ENCODE measurements at places on chromosomes 3 and 15.

DNA sequence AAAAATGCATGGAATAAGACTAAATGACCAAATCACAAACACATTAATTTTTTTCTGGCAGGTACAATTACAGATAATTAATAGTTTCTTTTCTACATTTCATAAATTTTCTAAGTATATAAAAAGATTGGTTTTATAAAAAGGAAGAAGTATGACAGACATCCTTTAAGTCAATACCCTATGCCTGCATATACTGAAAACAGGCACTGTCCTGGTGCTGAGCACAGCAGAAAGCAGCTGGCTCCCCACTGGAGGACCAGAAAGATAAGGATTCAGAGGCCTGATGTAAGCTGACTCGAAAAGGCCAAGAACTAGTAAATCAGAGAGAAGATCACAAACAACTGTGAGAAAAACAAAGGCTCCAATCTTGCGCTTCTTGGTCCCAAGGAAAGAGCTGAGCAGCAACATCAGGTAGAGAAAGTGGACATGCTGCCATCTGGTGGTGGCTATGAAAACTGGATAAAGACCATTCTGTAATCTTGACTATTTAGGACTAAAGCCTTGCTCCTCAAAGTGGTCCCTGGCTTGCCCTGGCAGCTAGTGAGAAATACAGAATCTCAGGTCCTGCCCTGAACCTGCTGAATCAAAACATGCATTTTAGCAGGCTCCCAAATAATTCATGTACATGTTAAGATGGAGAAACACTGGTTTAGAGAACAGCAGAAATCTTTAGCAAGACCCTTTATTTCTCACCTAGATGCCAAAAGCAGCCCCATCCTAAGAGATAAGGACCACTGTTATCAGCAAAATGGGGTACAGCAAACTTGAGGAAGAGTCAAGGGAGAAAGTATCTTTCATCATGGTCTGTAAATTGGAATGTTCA, 76.0 kb downstream of the TRANK1 start:
- peak; percentile 38 for DNase-seq

- DNase-seq = no peak
Measured at GRCh38 chr3:177013681-177014280, 183.5 kb downstream of the TBL1XR1 start.

DNA sequence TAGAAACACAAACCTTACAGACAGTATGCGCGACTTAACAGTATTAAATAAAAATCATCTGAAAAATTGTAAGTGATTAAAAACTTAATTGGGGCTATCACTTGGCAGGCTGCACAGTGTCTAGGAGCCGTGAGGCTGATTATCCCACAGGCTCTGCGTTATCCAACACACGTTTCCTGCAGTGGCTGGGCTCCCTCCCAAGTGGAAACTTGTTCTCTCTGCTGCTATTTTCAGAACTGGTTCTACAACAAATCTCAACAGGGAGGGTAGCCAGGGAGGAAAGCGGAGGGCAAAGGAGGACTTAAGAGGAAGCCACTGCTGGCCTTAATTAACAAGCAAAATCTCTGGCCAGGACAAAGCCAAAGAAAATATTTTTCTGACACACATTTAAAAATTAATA, 555.2 kb downstream of the MAGI1 start:
- no peak for DNase-seq

- no peak for DNase-seq
Measured at GRCh38 chr15:100892013-100892355, 12.4 kb downstream of the ALDH1A3 start.

- no peak for DNase-seq
Measured at GRCh38 chr3:155335724-155336354, 42.4 kb upstream of the STRIT1 start.

GRCh38 chr3:27749643-27750042, 27.5 kb upstream of the EOMES start:
- no peak for DNase-seq

DNA sequence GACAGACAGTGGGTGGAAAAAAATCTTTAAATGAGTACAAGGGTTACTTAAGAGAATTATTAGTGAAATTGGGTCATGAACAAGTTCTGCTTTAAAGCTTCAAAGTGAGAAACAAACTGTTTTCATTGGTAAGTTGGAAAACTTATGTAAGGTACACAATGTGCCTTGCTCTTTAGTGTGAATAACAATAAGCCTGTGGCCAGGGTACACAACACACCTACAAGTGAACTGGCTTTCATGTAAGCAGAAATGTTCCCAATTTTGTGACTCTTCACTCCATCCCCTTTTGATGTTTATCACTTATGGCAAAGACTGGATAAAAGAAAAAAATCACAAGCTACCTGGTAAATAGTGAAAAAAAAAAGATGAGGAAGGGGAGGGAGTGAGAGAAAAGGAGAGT, 253.7 kb downstream of the ZBTB20 start:
- DNase-seq = no peak

DNA sequence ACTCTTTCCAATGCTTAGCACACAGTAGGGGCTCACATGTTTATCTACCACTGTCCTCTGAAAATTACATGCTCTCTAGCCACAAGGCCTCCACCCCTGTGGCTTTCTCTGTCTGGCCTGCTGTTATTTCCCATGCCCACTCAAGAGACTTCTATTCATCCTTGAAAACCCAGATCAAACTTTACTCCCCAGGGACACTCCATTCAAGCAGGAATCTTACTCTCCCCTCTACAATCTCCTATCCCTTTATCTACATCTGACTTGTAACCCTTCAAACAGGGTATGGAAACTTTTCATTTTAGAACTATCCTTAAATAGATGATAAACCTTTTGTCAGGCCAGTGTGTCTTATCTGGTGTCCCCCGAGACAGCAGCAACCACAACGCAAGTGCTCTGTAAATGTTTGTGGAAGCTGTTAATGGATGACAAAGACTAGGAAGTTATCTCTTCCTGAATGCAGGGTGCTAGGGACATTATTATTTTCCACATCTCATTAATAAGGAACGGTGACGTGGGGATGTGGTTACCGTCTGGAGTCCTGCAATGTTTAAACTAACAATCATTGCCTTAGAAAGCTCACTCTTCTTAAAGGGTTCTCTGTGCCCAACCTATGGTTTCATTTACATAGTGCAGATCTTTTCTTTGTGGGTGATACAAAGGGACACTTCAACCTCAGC, 322.3 kb downstream of the ARRDC4 start:
- no peak for DNase-seq

GRCh38 chr3:188964957-188965356, 206.8 kb upstream of the TPRG1 start:
- DNase-seq = no peak

DNA sequence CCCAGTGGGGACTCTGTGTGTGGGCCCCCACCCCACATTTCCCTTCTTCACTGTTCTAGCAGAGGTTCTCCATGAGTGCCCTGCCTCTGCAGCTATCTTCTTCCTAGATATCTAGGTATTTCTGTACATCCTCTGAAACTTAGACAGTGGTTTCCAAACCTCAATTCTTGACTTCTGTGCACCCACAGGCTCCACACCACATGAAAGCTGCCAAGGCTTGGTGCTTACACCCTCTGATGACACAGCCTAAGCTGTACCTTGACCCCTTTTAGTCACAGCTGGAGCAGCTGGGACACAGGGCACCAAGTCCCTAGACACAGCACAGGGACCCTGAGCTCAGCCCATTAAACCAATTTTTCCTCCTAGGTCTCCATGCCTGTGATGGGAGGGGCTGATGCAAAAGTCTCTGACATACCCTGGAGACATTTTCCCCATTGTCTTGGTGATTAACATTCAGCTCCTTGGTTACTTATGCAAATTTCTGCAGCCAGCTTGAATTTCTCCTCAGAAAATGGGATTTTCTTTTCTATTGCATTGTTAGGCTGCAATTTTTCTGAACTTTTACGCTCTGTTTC, 304.5 kb downstream of the OTOL1 start:
- DNase-seq = no peak

Data from activated CD4-positive, alpha-beta T cell treated with anti-CD3 and anti-CD28 coated beads, Interleukin-2, amount 50 U/mL, for 24 hours (primary cell).